Stimulated activated CD4-positive, alpha-beta T cell treated with anti-CD3 and anti-CD28 coated beads, Interleukin-2, amount 100 ng/mL, for 24 hours (primary cell): ENCODE measurements at places on chromosomes 6 and 20.

GRCh38 chr6:82419132-82419581 is 55.5 kb downstream of the TPBG start:
- DNase-seq: no peak

GRCh38 chr6:149190224-149190831 is 127.2 kb upstream of the TAB2 start:
- DNase-seq: peak; percentile 71

DNA sequence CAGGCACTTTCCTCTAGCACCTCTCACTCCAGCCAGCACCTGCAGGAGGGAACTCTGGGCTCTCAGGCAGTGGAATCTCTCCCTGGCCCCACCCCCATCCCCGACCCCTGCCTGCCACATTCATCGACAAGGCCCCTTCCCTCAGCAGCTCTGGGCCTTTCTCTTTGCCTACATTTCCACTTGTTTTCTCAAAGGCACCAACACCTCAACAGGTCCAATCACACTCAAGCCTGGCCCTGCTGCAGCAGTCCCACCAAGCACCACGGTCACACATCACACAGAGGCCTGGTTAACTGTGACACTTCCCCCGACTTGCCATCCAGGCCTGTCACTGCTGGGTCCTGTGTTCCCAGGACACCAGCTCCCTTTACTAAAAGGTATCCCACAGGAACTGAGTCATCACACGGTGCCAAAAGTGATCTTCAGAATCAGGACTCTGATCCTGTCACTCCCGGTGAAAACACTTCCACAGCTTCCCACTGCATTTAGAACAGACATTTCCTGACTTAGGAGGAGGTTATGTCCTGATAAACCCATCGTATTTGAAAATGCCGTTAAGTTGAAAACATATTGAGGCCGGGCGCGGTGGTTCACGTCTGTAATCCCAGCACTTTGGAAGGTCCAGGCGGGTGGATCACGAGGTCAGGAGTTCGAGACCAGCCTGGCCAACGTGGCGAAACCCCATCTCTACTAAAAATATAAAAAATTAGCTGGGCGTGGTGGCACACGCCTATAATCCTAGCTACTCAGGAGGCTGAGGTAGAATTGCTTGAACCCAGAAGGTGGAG is 54.9 kb downstream of the MYH7B start:
- DNase-seq: no peak

DNA sequence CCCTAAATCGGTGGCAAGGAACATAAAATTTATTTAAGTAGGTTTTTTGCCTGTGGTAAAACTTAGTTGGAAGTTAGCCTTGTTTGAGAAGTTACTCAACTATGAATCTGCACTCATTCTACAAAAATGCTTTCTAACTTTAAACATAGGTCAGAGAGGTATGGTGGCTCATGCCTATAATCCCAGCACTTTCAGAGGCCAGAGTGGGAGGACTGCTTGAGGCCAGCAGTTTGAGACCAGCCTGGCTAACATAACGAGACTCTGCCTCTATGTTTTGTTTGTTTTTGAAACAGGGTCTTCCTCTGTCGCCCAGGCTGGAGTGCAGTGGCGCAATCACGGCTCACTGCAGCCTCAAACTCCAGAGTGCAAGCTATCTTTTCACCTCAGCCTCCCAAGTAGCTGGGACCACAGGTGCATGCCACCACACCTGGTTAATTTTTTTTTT is 16.2 kb downstream of the USP49 start:
- no peak for DNase-seq

DNA sequence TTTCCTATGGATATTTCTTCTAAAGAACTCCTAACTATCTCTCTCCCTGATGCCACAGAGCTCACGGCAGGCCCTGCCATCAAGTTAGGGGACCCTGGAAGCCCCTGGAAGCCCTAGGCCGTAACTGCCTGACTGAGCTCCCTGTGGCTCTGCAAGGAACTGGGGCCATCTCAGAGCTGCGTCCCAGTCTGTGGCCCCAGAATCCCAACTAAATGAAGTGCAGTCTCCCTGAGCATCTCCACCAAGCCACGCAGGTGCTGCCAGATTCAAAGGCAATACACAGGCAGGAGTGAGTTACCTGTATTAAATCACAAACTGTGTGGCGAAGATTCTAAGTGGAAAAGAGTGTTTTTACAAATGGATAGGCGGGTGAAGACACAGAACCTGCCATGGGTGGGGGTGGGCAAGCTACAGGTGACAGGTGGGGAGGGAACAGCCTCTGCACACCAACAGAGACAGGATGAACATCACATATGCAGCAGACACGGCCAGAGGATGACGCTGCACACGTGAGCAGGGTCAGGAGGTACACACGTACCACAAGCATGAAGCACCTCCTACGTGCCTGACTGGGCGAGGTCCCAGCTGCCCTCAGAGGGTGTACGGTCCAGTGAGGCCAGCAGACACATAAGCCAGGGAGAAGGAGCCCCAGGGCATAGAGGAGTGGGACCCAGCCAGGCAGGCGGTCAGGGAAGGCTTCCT is 358.5 kb downstream of the ZFAND3 start:
- DNase-seq: no peak

GRCh38 chr6:111564482-111564945 is 41.2 kb downstream of the TRAF3IP2 start:
- DNase-seq: no peak

- DNase-seq: no peak
These were observed 12.4 kb downstream of the ELMO2 start for GRCh38 chr20:46393967-46394366.

DNA sequence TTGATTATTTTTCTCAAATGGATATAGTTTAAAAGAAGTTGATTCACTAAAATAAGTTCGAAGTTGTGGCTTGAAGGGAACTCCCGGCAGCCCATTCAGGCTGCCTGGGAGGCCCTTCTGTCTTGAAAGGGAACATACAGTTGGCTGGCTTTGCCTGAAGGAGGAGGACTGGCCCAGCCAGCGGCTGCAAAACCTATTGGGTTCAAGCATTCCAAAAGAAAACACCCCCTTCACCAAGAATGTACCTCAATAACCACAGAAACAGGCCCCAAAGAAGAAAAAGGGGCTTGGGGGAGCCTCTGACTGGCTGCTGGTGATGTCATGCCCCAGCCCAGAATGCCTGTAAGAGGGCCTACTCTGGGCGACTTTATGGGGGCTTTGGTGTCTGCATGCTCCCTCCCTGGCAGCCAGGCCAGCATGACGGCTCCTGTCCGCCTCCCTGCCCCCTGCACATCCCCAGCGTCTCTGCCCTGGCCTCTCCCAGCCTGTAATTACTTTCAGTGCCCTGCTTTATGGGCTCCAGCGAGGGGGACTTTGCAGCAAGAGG is 36.5 kb downstream of the MAFB start:
- no peak for DNase-seq

GRCh38 chr20:17822039-17822438 is 122.3 kb downstream of the BANF2 start:
- DNase-seq: no peak

DNA sequence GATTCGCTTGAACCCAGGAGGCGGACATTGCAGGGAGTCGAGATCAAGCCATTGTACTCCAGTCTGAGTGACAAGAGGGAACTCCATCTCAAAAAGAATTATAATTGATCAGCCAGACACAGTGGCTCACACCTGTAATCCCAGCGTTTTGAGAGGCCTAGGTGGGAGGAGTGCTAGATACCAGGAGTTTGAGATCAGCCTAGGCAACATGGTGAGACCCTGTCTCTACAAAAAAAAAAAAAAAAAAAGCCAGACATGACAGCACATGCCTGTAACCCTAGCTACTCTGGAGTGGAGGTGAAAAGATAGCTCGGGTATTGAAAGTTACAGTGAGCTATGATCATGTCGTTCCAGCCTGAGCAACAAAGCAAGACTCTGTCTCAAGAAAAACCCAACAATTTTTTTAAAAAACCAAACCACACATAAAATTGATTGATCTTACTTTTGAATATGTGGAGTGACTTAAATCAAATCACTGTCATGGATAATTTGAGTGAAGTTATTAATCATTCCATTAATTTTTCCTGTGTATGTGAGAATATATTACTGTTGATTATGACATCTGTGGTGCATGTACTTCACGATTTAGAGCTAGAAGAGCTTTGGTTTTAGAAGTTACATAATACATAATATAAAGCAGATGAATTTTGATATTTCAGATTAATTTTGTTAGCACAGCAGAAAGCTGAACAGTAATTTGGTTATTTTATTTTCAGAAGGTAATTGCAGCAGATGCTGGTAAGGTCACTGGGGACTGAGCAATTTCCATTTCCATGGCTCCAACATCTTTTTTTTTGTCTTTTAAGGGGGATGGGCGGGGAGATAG is 34.4 kb downstream of the NCOA7 start:
- DNase-seq: no peak

- DNase-seq: no peak
These were observed 8.9 kb upstream of the SLC22A1 start for GRCh38 chr6:160112628-160113299.

DNA sequence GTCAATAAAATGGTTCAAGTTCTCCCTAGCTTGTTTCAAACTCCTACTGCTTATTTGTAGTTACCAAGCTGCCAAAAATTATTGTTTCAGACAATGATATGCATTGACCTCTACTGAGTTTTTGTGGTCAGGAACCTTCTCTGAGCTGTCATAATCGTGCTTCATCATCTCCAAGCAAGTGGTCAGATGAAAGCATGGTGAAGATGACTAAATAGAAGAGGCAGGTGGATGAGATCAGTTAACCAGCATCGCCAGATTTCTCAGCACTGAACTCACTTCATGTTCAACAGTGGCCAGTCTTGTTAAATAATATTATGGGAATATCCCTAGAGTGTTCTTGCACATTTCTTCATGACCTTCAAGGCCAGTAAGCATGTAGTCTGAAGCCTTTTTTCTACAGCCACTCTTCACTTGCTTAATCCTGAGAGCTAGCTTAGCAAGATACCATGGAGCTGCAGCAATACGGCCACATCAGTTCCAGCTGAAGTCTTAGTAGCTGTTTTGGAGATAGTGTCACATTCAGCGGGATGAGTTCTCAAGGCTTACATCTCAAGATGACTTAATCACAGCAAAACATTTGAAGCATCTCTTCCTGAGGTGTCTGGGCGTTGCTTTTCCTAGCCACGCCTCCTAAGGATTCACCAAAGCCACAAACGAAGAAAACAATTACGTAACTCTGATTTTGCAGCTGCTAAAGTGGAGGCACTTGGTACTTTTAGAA is 101.6 kb upstream of the TMEM30A start:
- DNase-seq: no peak

DNA sequence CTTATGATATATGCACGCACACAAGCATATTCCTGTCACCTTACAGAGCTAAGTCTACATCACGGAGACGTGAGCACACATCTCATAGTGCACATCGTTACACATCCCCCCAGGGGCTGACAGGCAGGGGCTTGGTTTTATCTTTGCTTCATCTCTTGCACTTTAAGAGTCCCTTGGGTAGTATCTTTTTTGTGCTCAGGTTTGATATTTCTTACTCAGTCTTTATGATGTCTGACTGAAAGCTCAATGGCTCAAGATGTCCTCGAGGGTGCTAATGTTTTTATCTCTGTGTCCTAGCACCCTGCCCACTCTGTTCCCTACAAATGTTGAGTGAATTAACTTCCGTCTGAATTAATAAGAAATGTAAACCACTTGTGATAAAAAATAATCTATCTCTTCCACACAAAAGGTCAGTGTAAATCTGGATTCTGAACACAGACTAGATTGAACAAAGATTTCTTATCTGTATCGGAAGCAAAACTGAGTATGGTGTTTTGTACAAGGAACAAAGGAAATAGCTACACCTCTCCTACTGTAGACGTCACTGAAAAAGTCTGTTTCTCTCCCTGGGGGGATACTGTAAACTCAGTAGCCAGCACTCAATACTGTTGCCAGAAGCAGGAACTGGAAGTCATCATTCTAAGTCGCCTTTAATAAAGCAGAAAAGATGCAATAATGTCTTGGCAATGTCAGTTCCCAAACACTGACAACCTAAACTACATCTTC is 195.1 kb downstream of the PRKN start:
- no peak for DNase-seq

DNA sequence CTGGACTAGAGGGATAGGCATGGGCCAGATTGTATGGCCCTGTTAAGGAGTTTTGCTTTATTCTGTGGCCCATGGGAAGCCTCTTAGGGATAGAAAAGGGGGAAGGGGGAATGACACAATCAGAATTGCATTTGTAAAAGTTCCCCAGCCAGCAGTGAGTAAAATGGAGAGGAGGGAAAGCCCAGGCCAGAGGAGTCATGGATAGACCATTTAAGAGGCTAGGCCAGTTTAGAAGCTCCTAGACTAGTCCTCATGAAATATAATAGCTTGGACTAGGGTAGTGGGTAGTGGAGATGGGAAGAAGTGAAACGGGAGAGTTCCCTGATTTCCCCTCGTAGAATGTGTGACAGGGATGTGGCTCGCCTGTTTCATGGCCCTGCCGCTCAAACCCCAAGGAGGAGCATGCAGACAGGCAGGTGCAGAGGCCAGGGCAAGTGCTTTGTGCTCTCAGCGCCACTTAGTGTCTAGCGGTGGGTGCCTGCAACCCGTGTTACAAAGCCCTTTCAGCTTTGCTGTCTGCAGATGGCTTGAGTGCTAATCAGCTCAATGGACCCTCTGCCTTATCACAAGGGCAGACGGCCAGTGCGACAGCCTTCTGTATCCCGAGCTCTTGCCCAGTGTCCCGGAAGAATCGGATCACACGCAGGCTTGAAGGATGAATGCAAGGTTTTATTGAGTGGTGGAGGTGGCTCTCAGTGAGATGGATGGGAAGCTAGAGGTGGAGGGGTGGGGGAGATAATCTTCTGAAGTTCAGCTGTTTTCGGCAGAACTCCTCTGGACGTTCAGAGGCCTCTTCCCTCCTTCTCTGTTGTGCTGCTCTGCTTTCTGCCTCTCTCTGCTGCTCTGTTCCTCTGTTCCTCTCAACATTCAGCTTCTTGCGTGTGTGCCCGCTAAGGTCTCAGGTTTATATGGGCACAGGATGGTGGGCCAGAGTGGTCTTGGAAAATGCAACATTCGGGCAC is 141.1 kb downstream of the CEP57L1 start:
- peak; percentile 32 for DNase-seq
